ENCODE measurements at places on chromosomes 3 and 15.

DNA sequence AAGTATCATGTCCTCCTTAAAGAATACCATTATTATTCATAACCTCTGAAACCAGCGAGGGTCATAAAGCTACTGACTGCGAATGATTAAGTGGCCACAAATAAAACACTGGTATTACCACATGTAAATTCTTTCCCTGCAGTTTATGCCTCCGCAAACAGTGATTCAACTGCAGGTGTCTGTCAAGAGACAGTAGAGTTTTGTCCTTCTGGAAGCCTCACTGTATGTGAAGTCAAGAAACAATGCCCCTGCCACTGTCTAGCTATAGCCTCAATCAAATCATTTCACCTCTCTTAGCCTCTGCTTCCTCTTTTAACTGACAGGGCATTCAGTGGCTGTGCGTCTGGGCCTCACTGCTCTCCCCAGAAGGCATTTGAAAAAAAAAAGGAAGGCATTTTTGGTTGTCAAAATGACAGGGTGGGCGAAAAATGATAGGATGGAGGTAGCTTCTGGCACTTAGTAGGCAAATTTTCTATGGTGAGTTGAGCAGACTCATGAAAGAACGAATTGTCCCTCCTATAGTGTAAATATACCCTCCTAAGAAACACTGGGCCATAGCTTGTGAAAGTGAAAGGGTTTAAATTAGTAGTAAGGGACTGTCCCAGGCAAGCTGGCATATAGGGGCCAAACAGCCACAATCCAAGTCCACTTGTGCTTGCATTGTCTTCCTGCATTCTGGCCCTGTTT is 66.7 kb downstream of the FILIP1L start:
- DNase-seq = peak; percentile 59

DNA sequence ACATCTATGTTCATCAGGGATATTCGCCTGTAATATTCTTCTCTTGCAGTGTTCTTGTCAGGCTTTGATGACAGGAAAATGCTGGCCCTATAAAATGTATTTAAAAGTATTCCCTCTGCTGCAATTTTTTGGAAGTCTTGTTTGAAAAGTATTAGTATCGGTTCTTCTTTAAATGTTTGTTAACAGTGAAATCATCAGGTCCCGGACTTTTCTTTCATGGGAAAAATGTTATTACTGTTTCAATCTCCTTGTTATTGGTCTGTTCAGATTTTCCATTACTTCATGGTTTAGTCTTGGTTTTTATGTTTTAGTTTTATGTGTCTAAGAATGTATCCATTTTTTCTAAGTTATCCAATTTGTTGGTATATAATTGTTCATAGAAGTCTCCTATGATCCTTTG is 225.6 kb downstream of the RBMS3 start:
- no peak for DNase-seq

- DNase-seq = no peak
Measured at GRCh38 chr15:51266656-51267050, 71.7 kb downstream of the CYP19A1 start.

- no peak for DNase-seq
Measured at GRCh38 chr3:12483410-12483809, 870 bp upstream of the TSEN2 start.

DNA sequence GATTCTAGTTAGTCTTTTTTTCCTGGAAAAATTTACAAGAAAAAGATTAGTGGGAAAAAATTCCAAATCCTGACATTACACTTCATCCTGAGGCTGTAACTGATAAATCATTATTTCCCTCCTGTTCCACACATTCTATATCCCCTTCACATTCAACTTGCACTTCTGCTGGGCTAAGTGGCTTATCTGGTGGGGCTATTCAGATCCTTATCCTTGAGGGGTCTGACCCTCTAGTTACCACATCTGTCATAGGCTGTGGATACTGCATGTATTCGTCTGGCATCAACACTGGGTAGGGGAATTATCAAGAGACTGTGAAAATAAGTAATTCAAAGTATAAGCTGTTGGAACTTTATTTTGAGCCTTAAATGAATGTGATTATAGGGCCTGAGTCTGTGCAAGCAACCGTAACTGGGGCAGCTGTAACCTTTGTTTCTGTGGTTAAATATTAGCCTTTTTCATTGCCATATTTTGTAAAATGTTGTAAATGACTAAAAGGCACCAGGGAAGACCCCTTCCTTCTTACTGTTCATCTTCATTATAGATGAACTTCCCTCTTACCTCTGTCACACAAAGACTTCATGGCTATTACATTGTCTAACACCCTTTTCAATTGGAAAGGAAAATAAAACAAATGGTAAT is 28.0 kb upstream of the TEX9 start:
- no peak for DNase-seq

GRCh38 chr15:45454814-45455213 is 67.7 kb downstream of the SLC30A4 start:
- DNase-seq = peak; percentile 88

DNA sequence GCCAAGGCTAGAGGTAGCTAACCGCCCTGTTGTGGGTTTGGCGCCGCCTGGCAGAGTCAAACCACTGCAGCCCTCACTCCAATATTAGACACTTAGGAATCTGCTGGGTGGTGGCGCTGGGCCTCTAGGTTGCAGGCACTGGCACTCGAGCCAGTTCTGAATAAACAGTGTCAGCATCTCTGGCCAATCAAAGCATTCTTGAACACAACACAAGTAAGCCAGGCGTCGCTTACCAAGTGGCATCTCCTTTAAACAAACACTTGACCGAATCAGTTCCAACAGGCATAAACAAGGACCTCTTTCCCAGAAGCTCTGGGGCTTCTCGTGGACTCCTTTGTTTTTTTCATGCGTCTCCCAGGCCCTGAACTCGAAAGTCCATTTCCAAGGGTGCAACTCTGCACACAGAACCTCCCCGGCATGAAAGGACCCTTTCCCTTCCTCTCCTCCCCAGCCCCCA is 82.3 kb downstream of the LRIG1 start:
- DNase-seq = no peak

DNA sequence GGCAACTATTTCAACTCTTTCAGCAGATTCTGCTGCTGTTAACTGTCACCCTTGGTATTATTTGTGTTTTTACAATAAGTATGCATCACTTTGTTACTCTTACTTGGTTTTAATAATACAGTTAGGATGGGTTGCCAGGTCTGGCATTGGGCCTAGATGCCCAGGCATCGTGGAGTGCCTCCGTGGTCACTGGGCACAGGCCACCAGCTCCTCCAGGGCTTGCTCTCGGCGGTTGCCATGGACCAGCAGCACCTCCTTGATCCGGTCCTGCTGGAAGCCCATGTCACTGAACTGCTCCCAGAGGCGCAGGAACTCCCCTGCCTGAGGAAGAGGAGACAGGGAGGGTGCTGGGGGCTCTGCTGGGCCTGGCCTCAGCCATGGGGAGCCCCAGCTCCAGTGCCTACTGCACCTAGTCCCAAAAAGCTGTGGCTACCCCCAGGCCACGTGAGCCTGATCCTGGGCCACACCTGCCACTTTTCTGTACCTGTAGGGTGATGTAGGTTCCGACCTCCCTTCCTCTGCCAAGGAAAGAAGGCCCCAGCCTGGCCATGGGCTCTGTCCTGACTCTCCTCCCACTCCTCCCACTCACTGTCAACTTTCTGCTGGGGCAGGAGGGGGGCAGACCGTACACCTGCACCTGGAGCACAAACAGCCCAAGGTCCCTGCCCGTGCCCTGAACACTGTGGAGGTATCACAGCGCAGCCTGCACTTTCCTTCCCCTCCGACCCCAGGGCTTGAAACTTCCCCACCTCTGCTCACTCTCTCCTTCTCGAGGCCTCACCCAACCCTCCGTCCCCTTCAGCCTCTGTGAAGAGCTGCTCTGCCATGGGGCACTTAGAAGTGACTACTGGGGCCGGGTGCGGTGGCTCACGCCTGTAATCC is 16.6 kb downstream of the KBTBD13 start:
- no peak for DNase-seq

DNA sequence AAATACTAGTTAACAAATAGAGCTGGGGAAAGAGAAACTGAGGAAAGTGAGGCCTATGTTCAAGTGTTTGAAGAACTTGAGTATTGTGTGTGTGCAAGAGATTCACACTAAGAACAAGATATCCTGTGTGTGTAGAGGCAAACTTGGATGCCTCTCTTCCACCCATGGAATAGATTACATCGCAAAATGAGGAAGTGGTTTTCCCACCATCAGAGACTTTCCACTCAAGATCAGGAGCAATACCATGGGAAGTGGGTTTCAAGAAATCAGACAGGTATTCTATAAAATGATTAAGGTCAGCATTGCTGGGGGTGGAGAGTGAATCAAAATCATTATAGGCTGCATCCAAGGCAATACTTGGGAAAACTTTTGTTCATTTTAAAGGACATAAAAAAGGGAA is 308.0 kb downstream of the FGF12 start:
- DNase-seq = no peak

- peak; percentile 70 for DNase-seq
Measured at GRCh38 chr3:194633349-194634004, at the start of gene TMEM44. TSS of gene TMEM44 (minus strand) at chr3:194633419. CDS start at chr3:194633215, 204 bp downstream.

DNA sequence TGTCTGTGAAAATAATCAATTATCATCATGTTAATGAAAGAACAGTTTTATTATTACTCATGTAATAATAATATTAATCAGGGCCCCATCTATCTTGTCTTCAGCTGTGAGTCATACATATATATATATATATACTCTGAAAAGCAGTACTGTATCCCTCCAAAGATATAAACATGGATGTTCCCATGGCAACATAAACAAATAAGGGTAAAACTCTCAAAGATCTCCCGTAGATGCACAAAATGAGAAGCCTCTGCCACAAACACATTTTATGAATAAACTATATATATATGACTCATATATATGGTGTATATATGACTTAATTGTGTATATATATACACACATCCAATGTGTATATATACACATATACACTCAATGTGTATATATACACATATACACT is 163.8 kb upstream of the ARHGEF26 start:
- no peak for DNase-seq

DNA sequence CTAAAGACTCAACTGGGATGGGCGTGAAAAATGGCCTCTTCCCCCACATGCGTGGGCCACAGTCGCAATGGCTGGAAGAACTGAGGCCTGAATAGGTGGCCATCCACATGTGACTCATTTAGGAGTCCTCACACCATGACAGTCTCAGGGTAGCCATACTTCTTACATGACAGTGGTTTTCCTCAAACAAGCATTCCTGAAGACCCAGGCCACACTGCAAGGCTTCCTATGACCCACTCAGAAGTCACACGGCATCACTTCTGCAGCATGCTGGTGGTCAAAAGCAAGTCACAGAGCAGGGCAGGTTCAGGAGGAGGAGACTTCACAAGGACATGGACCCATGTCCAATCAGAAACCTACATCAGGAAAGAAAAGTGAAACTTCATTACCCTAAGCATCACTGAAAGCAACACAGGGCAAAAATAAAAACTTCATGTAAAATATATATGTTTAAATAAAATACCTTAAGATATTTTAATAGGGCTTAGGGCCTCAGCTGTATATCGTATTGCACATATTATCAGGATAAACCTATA is 257.1 kb downstream of the OPA1 start:
- DNase-seq = no peak

GRCh38 chr15:92170897-92171296 is 222.8 kb upstream of the ST8SIA2 start:
- no peak for DNase-seq

DNA sequence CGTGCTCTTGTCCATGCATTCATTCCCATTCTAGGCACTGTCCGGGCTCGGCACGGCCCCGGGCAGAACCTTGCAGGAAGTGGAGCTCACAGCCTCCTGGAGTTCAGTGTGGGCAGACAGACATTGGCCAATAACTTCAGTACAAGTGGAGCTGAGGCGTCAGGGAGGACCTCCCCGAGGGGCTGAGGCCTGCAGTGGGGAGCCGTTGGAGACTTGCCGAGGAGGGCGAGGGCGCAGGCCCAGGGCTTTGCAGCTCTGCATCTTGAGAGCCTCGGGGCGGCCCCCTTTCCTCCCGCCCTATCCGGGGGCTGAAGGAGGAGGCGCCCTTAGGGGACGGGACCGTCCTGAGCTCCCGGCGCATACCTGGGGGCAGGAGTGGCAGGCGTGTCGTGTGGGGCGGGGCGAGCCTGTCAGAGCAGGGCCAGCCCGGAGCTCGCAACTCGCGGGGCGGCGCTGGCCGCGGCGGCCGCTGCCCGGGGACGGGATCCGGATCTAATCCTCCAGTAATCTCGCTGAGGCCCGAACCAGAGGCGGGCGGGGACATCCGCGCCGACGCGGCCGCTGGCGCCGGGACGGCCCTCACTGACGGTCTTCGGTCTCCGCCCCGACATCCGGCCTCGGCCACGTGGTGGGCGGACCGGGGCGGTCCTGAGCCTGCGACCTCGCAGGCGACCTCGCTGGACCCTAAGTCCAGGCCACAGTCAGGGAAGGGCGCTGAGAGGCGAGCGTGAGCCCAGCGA is at the start of gene ACY1:
TSS of gene ACY1 (plus strand) at position 698 of the 740 bp plus-strand sequence. CDS start 530 bp downstream, outside the sequence.
- DNase-seq = peak; percentile 82

DNA sequence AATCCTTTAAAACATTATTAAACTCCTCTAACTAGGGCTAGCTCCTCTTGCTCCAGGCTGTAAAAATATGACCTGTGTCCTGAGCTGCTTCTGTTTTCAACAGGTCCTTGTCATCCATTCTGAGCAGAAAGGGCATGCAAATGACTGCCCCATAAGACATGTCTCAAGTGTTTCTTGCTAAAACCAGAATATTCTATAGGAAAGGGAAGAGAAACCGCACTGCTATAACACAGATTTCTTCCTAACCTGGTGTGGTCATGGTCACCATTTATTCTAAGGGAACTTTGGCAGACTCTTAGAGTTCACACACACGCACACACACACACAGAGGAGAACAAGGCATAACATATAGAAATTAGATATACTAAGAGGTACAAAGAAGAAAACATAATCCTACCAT is 34.2 kb upstream of the B3GNT5 start:
- no peak for DNase-seq

DNA sequence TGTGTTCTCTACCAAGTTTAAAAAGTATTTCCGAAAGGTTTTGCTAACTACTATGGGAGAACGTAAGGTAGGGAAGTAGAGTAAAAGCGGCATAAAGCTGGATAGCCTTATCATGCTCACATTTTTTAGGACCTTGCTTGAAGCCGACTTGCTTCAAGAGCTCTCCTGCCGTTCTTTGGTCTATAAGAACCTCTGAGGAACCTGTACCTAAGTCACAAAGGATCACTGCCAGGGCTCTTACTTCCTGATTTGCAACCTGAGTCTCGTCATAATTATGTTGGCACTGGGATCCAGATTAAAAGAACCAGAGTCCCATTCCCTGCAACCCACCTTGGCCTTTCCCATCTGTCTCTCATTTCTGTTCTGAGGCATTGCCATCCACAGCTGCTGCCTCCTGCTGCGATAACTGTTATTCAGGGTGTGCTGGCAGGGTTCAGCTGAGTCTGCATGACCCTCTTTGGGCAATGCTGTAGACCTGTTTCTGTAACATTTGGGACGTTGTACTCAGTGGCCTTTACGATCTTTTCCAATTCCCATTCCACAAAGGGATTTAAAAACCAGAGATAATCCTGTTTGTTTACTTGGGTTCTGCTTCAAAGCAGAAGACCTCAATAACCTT is 131.0 kb upstream of the UMPS start:
- no peak for DNase-seq

DNA sequence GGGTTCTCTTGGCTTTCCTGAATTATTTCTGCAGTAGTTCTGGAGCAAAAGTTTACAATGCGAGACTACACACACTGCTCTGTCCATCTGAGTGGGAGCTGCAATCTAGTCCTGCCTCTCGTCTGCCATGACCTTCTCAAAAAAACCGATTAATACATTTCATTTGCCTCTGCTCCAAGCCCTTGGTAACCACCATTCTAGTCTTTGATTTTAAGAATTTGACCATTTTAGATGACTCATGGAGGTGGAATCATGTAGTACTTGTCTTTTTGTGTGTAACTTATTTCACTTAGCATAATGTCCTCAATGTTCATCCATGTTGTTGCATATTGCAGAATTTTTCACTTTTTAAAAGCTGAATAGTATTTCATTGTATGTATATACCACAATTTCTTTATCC is 356.9 kb downstream of the SV2B start:
- no peak for DNase-seq

GRCh38 chr15:88617031-88617722 is 4.0 kb upstream of the AEN start:
- DNase-seq = no peak

Measured in activated CD4-positive, alpha-beta T cell treated with anti-CD3 and anti-CD28 coated beads, Interleukin-2, amount 50 U/mL, for 16 hours (primary cell).